Left hindlimb (tissue), 1 donor: ENCODE measurements at places on chromosomes 4 and X.

- no peak for DNase-seq
These were observed 92.6 kb upstream of the NLRP2B start for GRCh38 chrX:57772637-57773036.

DNA sequence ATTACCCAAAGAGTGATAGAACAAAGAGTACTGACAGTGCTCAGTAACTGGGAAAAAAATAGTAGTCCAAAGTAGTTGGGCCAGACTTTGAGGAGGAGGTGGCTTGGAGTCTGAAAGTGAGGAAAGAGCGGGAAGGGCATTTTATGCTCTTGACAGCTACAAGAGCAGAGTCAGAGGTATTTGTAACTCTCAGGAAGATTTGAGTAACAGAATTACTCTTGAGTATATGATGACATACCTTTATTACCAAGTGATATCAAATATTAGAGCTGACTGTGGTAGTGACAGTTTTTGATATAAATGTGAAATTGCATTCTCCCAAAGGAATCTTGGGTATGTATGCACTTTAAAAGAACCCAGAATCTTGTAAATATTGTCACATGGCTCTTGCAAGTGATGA, 2.2 kb downstream of the SLAIN2 start:
- DNase-seq = no peak

DNA sequence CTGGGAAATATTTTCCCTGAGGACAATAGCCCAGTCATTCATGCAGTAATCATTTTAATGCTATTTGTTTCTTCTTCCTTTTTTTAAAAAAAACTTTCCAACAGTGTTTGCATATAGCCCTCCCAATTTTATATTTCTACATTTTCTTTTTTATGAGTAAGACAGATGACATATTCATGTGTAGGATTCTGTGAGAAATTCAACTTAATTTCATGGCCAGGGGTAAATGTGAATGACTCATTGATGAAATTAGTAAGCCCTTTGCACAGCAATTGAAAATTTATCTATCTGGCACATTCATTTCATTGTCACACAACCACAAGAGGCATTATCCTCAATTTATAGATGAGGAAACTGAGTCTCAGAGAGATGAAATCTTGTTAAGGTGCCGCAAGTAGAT, 13.7 kb upstream of the SMIM20 start:
- DNase-seq = no peak

DNA sequence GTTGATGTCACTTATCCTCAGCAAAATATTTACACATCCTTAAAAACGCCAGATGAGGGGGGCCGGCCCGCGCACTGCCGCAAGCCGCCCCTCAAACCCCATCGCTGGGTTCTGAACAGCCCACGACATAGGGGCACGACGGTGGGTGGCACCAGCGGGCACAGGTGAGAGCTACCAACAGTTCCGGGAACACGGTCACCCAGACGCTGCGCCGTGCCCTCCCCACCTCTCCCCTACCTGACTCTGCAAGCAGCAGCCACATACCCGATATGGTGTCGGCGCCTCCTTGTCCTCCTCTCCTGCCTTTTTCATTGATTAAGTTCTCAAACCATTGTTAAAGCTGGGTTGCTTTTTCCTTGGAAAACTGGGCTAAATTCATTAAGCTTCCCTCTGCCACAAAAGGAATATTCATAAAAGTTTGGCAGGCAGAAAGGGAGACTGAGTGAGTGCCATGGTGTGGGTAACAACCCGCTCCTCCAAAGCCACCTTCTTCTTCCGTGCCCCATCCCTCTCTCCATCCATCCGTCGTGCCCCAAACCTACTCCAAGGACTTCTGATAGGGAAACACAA, 1.4 kb downstream of the RAI2 start:
- DNase-seq = no peak

DNA sequence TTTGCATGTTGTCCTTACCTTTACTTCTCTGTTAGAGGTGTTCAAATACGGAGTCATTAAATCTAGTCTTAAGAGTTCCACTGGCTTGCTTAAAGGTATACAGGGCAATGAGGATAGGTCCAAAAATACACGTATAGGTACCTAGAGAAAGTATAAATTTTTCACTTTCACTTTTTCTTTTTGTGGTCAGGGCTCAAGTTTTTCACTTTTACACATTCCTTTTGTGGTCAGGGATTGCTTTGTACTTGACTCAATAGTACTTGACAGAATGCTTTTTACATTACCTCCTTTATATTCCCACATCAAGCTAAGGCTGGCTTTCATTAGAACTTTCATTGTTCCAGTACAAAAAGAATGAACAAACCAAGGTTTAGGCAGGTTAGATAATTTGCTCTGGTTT, 21.7 kb downstream of the TMEM184C start:
- DNase-seq = no peak

DNA sequence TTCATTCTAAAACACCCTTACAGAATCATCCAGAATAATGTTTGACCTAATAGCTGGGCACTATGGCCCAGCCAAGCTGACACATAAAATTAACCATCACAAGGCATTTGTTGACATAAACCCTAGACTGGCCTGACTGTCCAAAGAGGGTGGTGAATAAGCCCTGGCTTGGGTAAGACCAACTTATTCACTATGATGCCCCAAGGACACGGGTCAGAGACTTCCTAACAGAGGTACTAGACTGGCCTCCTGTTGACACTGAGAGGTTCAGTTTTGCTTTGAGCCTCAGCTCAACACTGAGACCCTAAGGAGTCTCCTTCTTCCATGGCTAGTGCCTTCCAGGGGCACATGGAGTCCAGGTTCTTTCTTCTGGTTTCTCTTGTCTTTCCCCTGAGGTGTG, 21.3 kb downstream of the FGF2 start:
- no peak for DNase-seq

DNA sequence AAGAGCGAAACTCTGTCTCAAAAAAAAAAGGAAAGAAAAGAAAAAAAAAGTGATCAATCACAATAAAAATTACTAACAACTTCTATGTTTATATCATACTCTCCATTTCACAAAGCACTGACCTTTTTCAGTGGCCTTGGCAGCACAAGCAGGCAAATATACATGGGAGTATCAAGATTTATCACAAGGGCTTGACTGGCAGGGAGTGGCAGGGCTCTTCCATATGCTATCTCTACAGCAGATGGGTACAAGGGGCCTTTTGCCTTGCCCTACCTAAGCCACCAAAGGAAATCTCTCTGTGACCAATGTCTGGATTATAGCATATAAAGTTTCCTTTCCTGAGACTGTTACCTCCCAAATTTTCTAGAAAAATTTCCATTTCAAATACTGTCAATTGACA, 24.4 kb downstream of the TSPAN5 start:
- no peak for DNase-seq

- DNase-seq = no peak
These were observed 103.3 kb downstream of the TEX13C start for GRCh38 chrX:125422986-125423385.

DNA sequence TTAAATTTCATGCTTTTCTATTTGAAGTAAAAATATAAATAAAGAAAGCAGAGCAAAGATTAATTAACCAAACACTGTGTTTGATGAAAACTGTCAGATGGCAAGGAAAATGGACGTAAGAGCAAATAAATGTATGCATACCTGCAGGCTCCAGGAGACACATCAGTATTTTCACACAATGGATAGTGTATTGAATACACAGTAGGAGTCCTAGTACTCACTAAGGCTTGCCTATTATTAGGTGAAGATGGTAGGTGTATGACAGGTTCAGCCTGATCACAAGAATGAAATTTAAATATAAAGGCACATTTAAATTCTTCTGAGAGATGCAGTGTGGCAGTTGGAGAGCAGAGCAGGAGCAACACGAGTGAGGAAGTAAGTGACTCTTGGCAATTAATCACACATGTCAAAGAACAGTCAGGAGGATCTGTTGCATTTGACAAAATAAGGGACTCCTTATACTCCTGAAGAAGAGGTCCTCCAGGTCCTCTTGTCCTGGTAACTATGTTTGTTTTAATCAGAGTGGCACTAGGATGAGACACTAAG, 106.0 kb upstream of the NDST4 start:
- DNase-seq = no peak

- DNase-seq = no peak
These were observed 49.8 kb downstream of the GYPA start for GRCh38 chr4:144090744-144091143.

GRCh38 chr4:30835044-30835443, 114.9 kb downstream of the PCDH7 start:
- DNase-seq = no peak

DNA sequence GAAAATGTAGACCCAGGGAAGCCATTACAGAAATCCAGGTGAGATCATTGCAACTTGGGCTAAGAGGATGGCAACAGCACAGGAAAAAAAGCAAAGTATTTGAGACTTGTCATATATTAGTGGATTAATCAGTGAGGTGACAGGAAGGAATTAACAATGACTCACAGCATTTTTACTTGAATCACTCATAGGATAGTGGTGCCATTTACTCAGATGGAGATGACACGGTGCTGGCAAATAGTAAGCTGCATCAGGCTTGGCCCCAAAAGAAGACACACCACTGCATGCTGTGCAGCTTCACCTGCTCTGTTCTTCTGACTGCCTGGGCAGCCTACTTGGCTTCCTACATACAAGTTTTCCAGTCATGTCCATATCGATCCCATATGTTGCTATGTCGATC, 144.8 kb downstream of the FRYL start:
- no peak for DNase-seq

GRCh38 chr4:182975806-182976205, 58.6 kb upstream of the DCTD start:
- DNase-seq = no peak

- no peak for DNase-seq
These were observed 66.6 kb downstream of the BLTP1 start for GRCh38 chr4:122218762-122219161.

GRCh38 chr4:165294907-165295306, 32.6 kb upstream of the MSMO1 start:
- no peak for DNase-seq

DNA sequence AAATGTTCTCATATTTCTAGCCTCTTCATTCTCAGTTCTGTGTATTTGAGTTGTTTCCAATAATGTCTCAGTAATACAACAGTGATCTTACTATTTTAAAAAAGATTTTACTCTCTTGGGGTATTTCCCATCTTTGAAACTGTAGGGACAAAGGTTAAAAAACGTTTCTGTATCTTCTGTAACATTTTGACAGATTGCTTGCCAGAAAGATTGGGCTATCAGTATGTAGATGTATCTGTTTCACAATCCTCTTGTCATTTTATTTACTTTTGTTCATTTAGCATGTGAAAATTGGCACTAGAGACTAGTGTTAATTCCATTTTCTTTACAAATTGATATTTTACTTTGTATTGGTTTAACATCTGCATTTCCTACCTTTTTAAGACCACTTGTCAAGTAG, 6.2 kb upstream of the CXCL9 start:
- no peak for DNase-seq

DNA sequence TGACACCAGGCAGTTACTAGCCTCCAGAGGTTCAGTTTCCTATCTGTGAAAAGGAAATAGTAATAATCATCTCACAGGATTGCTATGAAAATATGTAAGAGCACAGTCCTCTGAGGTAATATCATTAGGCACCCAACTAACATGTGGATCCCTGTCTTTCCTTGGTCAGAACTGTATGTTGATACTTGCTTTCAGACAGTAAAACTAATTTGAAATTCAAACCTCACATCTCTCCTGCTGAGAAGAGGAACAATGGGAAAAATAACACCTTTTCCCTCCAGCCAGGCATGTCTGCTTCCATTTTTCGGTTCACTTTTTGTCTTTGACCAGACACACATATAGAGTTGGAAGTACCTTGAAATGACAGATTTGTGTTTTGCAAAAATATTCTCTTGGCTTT, 262.7 kb downstream of the IL15 start:
- DNase-seq = no peak

DNA sequence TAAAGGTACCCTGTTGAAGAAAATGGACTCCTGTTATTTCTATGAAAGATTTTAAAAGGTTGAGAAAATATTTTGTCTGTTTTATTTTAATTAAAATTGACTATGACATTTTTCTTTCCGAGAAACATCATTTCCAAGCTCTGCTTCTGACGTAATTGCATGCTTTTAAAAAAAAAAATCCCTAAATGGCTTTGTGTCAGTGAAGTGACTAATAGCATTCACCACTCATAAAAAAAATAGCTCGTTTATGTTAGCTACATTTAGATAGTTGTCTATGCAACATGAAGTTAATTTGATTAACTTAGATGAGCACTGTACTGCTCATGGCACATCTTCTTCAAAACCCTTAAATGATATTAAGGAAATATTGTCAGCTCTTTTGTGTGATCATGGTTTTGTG, 105.1 kb upstream of the KLHL13 start:
- DNase-seq = no peak

DNA sequence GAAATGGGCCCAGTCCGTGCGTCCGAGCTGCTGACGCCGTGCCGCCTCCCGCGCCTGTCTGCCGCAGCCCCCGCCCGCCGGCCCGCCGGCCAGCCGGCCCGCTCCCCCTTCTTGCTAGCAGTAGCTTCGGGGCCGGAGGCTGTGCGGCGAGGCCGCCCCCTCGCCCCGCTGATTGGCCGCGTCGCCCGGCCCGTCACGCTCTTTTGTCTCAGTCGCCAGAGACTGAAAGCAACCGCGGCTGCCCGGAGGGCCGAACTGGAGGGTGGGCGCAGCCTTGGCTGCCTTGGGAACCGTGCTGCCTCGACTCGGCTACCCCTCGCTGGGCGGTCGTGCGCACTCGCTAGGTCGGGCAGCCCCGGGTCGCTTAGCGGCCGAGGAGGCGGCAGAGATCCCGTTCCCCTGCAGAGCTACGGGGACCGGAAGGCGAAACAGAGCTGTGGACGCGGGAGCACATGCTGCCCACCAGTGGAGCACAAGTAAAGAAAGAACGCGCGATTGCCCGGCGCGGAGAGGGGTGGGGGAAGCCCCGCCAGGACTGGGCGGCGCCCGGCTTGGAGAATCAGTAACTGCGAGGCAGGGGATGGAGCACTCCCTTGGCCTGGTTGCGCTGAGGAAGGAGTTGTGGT, at the start of gene ZCCHC18:
TSS of gene ZCCHC18 (plus strand) at position 198 of the 626 bp plus-strand sequence. CDS start 1,589 bp downstream, outside the sequence.
- peak; percentile 76 for DNase-seq

DNA sequence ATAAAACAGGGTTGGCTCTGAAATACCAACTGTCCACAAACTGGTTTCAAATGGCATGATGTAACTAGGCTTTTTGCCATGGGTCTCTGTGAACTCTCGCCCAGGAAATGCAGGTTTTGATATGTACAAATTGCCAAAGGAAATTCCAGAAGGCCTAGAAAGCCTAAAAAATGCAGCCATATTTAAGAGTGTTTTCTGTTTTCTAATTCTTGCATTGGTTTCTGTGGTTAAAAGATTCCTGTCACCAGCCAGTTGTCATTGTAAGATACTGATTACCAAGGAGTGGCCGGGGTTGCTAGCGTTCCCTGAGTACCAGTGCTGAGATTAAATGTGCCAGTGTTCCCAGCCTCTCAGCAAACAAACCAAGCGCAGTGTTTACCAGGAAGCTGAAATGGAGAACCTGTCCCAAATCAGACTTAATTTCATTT, 53.9 kb upstream of the SORBS2 start:
- DNase-seq = no peak

GRCh38 chr4:176191974-176192373, 3.4 kb downstream of the SPATA4 start:
- no peak for DNase-seq
